T-cell (primary cell): ENCODE measurements at places on chromosomes 12 and 14.

DNA sequence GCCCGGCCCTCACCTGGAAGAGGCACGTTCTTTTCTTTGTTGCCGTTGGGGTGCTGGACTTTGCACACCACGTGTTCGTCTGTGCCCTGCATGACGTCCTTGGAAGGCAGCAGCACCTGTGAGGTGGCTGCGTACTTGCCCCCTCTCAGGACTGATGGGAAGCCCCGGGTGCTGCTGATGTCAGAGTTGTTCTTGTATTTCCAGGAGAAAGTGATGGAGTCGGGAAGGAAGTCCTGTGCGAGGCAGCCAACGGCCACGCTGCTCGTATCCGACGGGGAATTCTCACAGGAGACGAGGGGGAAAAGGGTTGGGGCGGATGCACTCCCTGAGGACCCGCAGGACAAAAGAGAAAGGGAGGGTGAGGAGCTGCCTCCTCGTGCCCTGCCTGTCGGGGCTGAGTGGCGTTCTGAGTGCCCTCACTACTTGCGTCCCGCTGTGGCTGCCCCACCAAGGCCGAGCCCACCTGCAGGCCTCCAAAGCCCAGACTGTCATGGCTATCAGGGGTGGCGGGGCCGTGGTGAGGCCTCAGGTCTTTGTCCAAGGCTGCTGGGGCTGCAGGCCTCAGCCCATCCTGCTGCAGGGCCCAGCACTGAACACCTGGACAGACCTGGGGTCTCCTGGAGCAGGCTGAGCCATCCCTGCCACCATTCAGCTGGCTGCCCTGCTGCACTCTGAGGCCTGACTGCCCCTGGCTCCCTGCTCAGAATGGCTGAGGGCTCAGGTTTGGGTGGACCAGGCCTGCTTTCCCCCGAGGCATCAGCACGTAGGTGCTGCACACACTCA is 329.7 kb downstream of the TMEM121 start:
- DNase-seq = peak; percentile 19

DNA sequence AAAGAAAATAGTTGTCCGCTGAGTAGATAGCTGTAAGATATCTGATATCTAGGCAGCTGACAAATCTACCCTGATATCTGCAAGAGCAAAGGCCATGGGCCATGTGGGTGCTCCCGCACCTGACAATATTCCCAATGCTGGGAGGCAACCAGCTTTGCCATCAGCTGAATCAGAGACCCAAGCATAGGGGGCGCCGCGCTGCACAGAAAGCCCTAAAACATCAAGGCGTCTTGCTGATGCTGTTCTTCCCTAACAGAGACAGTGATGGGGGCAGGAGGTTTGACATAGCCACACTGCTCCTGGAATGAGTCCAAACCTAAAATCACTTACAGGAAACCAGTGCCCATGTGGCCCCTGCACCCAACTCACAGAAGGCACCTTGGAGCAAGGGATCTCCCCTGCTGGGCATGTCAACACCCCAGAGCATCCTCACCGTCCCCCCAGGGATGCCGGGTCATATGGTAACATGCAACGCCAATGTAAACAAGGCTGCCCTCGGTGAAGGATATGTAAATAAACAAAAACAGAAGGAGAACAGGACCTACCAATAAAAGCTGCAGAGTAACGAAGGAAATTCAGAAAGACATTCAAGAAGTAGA is 199.5 kb downstream of the TMEM132D start:
- no peak for DNase-seq

DNA sequence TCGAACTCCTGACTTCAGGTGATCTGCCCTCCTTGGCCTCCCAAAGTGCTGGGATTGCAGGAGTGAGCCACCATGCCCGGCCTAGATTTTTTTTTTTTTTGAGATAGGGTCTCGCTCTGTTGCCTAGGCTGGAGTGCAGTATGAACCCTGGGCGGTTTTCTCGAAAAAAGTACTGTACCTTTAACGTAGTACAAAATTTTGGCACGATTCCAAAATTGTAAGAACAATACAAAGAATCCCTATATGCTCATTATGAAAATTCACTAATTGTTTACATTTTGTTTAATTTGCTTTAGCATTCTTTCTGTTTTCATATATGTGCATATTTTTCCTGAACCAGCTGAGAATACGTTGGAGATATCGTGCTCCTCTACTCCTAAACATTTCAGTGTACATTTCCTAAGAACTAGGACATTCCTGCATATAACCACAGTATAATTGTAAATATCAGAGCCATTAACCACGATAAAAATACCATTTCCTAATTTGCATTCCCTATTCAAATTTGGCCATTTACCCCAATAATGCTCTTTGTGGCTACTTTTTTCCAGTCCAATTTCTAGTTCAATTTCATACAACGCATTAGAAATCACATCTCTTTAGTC is 97.8 kb downstream of the RPS6KA5 start:
- DNase-seq = no peak

DNA sequence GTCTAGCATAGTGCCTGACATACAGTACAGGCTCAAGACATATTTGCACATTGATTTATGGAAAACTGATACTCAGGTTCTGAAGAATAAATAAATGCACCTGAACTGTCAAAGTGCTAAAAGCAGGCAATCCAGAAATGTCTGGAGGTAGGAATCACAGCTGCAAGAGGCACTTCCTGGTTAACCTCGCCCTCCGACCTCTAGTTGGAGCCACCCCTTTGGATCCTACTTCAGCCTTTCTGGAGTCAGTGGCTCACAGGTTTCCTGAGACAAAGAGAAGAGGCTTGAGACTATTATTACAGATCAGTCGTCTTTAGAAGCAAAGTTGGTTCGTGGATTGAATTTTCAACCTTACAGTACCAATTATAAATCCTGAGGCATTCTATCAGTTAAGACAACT is 13.0 kb downstream of the TCP11L2 start:
- no peak for DNase-seq

DNA sequence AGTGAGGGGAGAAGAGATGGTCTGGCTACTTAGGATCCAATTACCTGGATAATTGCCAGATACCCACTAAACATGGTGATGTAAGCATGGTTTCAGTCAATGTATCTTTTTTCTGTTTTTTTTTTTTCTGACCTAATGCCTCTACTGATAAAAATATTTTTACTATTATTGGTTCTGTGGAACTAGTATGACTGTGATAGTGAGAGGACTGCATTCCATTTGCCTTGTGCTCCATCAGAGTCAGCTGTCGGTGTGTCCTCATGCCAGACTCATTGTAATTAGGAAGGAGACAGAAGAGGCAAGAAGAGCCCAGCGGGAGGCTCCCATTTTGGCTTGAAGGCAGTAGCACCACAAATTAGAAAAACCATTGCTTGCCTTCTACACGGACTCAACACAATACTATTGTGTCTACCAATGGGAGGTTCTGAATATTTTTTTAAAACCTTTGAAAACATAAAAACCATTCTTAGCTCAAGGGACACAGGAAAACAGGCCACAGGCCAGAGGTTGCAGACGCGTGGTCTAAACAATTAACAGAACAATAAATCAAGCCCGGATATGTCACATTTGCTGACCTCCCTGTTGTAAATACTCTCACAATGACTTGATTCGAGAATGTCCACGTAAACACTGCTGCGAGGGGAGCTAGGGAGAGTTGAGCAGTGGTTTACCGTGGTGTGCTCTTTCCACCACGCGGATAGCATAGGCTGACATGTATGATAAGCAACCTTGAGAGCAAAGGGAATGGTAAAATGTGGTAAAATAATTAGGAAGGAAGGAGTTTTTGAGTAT is 13.5 kb upstream of the DCP1B start:
- DNase-seq = no peak

DNA sequence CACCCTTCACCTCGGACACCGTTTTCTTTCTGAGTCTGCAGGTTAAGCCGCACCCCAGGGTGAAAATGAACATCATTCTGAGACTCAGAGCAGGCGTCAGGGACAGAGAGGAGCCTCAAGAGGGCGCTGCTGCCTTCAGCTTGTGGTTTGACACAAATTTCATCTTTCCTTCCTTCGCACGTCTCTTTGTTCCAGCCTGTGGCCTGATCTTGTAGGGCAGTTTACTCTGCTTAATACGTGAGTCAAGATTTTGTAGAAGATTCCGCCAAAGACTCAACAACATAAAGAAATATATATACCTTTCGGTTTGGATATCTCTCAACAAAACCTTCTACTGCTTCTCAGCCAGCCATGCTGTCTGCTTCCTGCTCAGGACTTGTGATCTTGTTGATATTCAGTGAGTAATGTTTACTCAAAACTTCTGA is 329.3 kb upstream of the OR4E1 start:
- DNase-seq = peak; percentile 57

DNA sequence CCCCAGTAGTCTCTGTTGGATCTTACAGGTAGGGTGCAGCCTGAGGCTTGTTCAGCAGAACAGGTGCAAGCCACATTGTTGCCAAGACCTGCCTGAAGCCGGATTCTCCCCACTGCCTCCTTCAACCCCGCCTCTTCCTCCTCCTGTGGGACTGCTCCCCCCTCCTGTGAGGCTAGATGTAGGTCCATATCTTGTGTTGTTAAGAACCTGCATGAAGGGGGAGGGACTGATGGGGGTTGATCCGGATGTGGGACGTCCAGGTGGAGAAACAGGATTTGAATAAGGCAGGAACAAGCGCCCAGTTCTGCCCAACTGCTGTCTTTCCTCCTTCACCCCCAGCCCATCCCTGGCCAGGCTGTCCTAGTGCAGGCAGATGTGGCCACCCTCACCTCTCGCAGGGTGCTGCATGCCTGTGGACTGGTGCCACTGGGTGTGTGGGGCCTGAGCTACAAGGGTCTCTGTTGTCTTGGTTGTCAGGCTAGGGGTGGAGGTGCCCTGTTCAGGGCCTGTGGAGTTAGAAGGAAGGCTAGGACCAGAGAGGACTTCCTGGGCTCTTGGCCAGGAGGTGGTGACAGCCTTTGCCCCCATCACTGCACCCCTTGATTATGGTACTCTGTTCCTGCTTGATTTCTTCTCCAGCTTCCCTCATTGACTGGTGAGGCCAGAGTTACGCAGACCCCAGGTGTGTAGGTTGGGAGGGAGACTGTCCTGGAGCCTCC is 1.4 kb downstream of the NR4A1 start:
- DNase-seq = no peak

DNA sequence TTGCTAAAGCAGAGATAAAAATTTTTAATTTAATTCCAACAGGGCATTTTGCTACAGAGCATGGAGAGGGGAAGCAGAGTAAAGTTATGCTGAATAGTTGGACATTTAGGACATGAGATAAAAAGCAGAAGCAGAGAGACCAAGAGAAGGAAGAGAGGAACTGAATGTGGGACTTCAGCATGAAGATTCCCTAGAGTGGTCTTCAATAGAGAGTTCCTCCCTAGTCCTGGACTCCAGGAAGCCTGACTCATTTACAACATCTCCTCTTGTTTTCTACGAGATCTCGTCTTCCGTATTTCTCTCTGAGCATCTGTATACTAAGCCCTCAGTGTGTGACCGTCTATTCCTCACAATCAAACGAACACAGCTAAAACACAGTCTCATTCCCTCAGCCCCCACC is 35.2 kb upstream of the IFT81 start:
- DNase-seq = no peak

- DNase-seq = no peak
These were observed 368.6 kb upstream of the USP15 start for GRCh38 chr12:61891632-61892031.

DNA sequence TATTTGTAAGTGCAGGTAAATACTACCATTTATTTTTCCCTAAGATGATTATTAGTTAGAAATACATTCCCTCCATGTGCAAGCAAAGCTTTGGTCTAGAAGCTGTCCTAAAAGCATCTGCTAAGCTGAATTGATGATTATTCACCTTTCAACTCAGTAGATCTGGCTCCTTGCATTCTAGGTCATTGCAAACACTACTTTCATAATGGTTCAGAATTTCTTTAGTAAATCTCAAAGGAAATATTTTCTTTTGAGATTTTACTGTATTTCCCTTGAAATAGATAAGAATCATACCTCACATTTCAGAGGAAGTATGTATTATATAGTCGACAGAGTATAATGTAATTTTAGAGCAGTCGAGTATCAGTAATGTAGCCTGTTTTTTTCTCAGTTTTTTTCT is 2.4 kb downstream of the ETNK1 start:
- no peak for DNase-seq

- no peak for DNase-seq
These were observed 69.3 kb downstream of the PCNX1 start for GRCh38 chr14:70976591-70976990.

GRCh38 chr14:23153851-23154796 is 29.3 kb downstream of the SLC7A8 start:
- no peak for DNase-seq

DNA sequence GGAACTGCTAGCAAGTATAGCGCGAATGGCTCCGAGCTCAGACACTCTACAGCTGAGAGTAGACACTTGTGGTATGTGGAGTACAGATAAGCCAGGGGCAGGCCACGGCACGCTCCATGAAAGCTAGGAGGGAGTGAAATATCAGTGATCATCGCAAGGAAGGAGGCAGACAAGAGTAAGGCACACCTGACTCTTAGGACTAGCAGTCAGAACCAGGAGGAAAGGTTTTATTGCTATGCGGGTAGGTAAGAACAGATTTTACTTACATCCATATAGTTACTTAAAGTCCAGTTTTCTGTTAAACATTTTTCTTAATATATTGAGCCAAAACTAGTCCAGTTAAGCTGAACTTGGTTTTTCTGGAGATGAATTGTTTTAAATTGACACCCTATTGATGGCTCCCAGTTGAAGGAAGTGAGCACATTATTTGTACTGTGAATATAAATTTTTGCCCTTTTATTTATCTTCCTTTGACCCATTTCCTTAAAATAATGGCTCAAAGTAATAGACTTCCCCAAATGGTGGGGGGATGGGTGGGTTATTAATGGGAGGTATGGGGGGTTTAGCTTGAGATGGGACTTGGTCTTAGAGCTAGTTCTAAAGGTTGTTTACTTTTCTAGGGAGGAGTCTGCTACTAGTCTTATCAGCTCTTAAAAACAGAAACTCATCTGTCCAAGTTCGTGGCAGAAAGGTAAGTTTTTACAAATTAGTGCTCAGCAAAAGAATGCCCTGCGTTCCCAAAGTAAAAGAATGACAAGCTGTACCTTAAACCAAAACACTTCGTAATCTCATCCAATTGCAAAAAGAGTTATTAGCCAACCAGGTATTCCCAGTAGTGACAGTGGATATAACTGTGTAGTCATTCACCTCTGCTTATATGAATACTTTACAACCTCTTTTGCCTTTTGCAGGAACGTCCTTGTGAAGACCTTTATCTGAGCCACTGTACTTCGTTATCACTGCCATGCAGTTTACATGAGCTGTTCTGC is 5.8 kb downstream of the HNRNPA1 start:
- DNase-seq = no peak

DNA sequence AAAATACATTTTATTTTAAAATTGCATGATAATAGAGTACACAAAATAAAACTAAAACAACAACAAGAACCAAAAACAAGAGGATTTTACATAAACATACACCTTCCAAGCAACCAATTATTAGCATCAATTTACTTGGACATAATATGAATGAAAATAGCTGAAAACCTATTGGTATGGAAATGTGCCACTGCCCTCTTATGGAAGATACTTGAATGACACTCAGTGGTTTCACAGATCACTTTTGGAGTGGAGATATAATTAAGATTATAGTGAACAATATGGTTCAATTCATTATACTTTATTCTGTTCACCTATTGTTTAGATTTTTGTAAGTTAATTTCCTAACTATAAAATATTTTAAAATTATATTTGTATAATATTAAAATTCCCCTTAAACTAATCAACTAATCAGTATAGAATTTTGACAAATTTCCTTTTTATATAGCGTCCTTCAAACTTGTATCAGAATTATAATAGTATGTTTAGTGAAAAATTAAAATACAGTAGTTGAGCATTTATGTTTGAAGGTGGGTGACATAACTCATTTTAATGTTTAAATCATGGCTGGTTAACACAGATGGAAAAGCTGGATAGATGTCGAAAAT is 70.1 kb downstream of the SLC6A15 start:
- DNase-seq = peak; percentile 0

- no peak for DNase-seq
These were observed 35.6 kb downstream of the CCDC88C start for GRCh38 chr14:91381801-91382670.

- no peak for DNase-seq
These were observed 91.0 kb upstream of the MED13L start for GRCh38 chr12:116368196-116369194.
